SHP77 treated with DMSO at 0.1 percent for 48 hours (cell line): ENCODE measurements at places on chromosomes 3 and 15.

GRCh38 chr3:71528816-71529215, 54.7 kb downstream of the FOXP1 start:
- no peak for DNase-seq

DNA sequence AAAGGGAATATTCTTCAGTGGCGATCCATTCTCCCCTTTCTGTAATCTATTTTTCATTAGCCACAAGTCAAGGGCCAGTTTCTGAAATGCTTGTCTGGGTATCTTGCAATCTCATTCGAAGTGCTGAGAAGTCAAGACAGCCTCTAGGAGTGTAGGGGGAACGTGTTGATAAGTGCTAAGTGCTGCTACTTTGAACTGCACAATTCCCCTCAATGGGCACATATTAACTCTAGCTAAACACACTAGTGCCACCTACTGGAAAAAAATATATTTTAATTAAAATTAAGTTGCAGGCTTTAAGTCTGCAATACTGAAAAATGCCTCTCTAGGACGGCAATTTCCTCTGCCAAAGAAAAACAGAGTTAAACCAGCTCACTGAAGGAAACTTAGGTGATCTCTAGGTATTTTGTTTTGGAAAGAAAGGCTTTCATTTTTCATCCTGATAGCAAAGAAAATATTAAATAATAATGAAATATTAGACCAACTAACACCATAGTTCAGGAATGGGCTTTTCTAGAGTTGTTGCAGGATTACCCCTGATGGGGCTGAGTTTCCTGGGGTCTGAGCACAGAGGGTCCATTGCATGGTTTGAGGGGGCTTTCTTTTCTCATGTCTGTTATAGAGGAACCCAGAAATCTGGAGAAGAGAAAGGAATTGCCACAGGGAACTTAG, 181.9 kb upstream of the KBTBD8 start:
- DNase-seq: peak; percentile 81

DNA sequence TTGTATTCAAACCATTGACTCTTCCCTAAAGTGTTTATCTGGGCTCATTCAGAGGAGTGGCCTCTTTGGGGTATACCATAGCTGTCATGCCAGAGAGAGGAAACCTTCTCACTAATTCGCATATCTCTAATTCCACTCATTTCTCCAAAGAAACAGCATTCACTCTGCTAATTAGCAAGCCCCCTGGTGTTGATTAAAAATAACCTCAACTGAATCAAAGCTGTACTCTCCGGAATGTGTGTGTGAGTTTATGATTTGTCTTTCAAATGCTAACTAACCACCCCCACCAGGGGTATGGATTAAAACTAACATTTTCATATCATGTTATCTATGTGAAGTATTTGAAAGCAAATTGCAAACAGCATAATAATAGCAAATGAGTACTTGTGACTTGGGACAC, 45.5 kb downstream of the PAQR5 start:
- DNase-seq: no peak

- no peak for DNase-seq
These were observed 233.2 kb downstream of the ZBBX start for GRCh38 chr3:167146911-167147310.

- no peak for DNase-seq
These were observed 235.3 kb downstream of the CDIN1 start for GRCh38 chr15:36814708-36815107.

DNA sequence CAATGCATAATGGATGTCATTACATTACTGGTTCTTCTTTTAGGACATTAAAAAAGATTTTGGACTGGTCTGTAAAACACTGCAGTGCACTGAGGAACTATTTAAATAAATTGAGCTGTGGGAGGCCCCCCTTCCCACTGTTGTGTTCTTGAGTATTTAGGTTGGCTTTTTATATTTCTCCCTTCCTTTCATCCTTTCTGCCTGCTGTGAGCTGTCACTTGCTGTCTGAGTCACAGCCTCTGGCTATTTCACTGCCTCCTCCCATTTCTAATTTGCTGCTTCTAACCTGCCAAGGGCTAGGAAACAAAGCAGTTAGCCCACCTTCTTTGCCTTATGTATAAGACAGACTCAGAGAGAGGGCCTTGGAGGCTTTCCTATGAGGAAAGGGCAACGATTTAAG, 89.0 kb upstream of the FNDC3B start:
- no peak for DNase-seq

- no peak for DNase-seq
These were observed 569 bp downstream of the TMEM266 start for GRCh38 chr15:76060118-76060989.
